SJSA1 (cell line): ENCODE measurements at places on chromosomes 12 and 14.

GRCh38 chr12:76637807-76638206, 78.2 kb upstream of the OSBPL8 start:
- DNase-seq: peak; percentile 16

DNA sequence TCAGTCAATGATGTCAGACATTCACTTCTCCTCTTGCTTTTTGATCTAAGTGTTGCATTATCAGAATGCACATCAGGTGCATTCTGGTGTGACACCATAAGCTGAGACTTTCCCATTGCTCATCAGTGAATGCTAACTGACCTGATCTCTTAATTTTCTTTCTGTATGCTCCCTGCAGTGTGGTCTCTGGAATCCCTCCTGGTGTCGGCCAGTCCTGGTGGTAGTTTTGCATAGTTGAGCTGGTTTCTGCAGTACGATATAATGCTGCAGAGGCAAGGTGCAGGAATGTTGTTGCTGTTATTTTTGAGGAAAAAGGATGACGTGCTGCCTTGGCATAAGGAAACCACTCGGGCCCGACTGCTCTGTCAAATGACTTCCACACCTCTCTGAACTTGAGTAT, 11.0 kb upstream of the SRP54 start:
- DNase-seq: no peak

- no peak for DNase-seq
Measured at GRCh38 chr12:3683670-3684069, 69.2 kb downstream of the CRACR2A start.

GRCh38 chr12:42282294-42282693, 43.6 kb downstream of the ZCRB1 start:
- no peak for DNase-seq

GRCh38 chr12:12428961-12429657, 72.2 kb downstream of the BORCS5 start:
- no peak for DNase-seq

DNA sequence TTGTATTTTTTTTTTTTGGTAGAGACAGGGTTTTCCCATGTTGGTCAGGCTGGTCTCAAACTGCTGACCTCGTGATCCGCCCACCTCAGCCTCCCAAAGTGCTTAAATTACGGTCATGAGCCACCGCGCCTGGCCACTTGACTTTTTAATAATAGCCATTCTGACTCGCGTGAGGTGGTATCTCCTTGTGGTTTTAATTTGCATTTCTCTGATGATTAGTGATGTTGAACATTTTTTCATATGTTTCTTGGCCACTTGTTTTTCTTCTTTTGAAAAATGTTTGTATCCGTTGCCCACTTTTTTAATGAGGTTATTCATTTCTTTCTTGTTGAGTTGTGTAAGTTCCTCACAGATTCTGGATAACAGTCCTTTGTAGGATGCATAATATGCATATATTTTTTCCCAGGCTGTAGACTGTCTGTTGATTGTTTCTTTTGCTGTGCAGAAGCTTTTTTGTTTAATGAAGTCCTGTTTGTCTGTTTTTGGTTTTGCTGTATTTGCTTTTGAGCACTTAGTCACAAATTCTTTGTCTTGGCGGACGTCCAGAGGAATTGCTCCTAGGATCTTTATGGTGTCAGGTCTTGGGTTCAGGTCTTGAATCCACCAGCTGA, 10.3 kb upstream of the PGAM5 start:
- DNase-seq: peak; percentile 72

DNA sequence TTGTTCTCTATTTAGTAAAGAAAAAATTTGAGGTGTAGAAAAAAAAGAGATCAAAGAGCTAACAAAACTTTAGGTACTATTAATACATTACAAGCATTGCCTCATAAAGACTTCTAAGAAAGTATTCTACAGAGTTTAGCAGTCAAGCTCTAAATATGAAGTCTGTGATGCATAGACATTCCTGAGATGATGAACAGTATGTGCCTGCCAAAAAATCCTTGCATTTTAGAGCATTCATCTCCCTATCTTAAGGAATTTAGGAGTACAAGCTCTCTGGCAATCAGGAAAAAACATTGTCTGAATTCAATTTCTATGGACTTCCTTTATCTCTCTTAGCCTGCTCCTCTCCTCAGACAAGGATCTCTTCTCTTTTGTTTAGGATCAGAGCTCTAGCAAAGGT, 202.6 kb upstream of the LRFN5 start:
- DNase-seq: no peak

GRCh38 chr14:100341301-100342031, 18.3 kb downstream of the SLC25A47 start:
- DNase-seq: peak; percentile 78

DNA sequence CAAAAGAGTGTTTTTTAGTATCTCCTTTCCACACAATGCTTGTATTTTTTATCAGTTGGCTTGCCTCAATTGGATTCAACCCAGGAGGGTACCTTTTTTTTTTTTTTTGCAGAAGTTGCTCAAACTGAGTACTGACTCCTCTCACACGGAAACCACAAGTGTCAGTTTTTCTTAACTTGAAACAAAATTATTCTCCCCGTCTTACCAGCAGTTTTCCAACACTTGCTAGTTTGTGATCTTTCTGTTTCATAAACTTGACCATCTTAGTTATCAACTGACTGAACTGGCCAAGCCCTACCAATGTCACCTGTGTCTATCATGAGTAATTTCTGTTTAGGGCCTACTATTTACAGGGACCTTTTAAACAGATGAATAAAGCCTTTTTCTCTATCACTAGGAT, 34.1 kb upstream of the ITPR2 start:
- DNase-seq: no peak

- DNase-seq: no peak
Measured at GRCh38 chr12:65518771-65519170, 240.3 kb downstream of the MSRB3 start.

DNA sequence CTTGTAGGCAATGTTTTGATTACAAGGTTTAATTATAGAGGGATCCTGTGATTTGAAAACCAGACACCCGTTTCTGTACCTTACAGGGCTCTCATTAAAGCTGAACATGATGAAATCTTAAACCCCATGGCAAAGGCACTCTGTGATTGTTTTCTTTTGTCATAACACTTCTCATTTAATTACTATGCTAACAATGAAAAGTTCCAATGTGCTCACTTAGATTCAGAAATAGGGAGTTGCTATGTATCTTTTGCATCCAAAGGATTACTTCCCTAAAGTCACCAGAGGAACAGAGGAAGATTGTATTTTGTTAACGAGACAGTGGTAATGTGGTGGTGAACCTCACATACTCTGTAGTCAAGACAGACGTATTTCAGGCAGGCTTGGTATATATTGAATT, 81.5 kb upstream of the MYF6 start:
- DNase-seq: no peak

DNA sequence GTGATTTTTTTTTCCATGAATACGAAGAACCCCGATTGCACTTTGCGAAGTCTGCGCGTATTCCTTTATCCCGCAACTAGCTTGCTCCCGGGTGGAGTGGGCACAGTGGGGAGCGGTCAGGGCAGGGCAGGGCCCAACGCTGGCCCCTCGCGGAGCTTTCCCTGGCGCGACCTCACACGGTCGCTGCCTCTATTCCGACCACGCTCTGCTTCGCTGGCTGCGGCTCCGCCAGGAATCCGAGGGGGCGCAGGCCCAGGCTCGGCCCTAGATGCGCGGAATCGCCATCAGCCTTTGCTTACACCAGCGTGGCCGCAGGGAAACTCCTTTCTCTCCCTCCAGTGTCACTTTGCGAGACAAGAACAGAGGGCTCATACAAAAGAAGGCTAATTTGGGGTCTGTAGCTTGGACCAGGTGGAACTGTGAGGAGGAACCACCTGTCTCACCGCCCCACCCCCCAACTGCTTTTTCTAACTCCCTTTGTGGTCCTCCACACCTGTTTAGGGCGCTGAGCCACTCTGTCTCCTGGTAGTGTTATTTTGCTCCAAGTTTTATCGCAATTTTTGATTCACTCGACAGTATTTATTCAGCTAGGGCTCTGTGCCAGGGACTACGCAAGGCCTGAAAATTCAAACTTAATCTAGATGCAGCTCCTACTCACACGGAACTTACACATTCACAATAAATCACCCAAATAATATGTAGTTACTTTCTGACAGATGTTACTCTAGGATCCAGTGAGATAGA, 3.1 kb upstream of the NKX2-1 start:
- DNase-seq: no peak

DNA sequence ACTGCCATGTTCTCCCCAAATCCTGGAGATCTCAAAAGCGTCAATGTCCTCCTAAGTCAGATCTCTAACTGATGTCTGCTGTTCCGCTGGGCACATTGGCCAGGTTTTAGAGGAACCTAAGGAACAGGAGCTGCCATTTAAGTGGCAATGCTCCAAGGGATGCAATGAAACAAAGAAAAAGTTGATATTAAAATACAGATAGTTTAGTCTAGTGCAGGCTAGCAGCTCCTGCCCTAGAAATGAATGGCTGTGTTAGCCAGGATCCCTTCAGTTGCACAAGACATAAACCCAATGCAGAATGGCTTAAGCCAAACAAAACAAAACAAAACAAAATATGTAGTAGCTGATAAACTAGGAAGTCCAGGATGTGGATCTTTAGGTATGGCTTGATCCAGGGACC, 144.1 kb downstream of the HMGA2 start:
- DNase-seq: no peak

GRCh38 chr14:51473351-51473750, 178.4 kb upstream of the FRMD6 start:
- no peak for DNase-seq

DNA sequence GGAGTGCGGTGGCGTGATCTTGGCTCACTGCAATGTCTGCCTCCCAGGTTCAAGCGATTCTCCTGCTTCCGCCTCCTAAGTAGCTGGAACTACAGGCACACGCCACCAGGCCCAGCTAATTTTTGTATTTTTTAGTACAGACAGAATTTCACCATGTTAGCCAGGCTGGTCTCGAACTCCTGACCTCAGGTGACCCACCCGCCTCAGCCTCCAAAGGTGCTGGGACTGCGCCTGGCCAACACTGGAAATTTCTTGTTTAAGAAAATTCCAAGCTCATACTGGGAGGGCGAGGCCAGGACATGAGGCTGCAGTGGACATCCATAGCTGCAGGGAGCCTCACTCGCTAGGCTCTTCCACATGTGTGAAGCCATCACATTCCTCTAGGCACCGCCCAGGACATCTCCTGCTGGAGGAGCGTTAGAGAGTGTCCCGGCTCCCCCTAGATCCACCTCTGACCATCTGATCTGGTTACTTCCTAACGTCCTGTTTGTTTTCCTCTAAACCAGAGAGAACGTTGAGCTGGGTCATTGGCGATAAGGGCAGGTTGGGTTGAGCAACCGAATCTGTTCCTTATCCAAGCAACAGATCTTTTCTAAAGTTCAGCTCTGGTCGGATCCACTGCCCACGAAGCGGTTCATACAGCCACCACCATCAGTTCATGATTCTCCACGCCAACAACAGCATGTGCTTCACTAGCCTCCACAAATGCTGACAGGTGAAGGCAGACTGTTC, 108.2 kb upstream of the MED13L start:
- DNase-seq: no peak

DNA sequence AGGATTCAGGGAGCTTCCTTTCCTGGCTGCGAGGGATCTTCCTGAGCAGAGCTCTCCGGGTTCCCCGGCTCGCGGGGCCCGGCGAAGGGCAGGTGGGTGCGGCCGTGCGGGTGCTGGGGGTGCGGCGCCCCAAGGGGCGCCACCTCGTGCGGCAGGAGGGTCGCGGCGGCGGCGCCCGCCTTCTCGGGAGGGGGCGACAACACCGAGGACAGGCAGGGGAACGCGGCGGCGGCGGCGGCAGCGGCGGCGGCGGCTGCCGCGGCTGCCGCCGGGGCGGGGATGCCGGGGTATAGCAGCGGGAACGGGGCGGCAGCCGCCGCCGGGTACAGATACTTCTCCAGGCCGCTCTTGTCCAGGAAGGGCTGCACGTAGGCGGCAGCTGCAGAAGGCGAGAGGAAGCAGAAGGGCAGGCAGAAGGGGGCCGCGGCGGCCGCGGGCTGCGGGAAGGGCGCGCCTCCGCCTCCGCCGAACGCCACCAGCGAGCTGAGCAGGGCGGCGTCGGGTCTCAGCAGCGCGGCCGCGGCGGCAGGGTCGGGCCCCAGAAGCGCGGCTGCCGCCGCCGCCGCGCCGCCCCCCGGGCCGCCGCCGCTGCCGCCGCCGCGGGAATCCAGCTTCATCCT, 2.7 kb downstream of the BHLHE41 start:
- DNase-seq: peak; percentile 35

DNA sequence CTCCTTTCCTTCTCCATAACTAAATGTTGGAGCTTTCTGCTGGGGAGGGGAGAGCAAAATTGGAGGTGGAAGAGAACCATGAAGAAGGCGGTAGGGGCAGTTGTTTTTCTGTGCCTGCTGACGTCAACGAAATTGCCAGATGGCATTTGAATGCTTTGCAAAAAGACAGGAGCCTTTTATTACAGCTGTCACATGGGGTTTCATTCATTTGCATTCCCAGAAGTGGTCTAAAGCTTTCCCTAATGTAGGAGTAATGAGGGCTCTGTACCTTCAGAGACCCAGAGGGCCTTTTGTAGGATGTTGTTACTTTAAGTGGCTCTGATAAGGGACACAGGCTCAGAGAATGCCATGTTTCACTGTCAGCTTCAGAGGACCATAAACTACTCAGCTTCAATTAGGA, 107.1 kb upstream of the SLCO1C1 start:
- no peak for DNase-seq

DNA sequence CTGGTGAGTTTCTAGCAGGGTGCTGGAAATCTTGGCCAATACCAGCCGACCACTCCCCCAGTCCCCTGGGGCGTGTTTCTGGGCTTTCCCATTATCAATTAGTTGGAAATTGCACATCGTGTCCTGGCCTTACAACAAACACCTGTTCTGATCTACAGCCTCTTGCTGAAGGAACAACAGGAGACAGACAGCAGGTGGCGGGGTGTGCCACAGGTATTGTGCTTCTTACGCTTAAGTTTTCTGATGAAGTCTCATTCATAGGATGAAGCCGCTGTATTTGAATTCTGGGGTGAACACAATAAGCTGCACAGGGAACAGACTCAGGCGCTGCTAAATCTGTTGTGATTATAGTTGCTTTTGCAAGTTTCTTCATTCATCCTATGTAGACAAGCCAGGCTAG, 703 bp downstream of the HIGD1C start:
- DNase-seq: no peak
